ENCODE measurements at places on chromosomes 12 and 14.

GRCh38 chr14:79730953-79731352 lies 480.4 kb downstream of the DIO2 start:
- peak; percentile 15 for DNase-seq

GRCh38 chr12:129036135-129036534 lies 182.9 kb downstream of the GLT1D1 start:
- DNase-seq, result no peak

DNA sequence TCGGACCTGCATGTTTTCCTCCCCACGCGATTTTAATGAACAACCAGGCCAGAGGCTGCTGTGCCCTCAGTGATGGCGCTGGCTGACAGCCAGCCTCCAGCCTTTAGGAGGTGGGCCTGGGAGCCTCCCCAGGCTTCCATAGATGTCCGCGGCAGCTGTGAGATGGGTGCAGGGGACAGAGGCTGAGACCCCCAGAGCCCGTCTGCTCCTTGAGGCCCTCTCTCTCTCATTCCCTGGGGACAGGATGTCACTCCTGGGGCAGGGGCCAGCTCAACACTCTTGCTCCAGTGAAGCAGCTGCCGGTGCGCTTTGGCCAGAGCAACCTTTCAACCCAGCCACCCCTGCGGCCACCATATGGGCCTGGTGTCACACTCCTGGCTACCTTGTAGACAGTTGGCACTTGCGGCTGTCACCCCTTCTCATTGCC lies 24.8 kb downstream of the MVK start:
- no peak for DNase-seq

- DNase-seq, result peak; percentile 81
These were observed 15.2 kb upstream of the CLIP1 start for GRCh38 chr12:122437656-122438121.

DNA sequence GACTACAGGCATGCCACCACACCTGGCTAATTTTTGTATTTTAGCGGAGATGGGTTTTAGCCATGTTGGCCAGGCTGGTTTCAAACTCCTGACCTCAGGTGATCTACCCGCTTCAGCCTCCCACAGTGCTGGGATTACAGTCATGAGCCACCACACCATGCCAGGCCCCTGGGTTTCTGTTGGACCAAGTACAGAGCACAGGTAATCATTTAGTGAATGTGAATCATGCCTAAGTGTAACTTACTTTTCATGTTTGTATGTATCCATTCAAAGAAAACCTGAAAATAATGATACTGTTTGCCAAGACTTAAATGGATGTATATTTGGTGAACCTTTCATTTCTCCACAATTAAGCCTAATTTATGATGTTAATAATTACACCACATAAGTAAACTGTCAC lies 65.9 kb downstream of the FGD6 start:
- no peak for DNase-seq

DNA sequence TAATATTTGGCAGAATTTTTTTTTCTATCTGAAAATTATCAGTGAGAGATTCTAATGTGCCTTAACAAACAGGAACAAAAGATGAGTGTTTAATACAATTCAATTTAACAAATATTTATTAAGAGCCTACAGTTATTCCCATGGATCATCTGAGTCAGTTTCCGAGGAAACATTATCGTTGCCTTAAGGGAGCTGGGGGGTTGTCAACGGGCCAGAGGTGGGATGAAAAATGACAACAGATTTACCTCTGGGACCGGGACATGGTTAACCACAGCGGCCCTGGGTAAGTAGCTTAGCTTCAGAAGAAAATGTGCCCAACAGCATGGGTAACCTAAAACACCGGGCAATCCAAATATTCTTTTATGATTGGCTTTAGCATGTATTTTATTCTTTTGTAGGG lies 113.6 kb downstream of the DAD1 start:
- DNase-seq, result no peak

All from EH (cell line).